ENCODE measurements at places on chromosomes 7 and 10.

DNA sequence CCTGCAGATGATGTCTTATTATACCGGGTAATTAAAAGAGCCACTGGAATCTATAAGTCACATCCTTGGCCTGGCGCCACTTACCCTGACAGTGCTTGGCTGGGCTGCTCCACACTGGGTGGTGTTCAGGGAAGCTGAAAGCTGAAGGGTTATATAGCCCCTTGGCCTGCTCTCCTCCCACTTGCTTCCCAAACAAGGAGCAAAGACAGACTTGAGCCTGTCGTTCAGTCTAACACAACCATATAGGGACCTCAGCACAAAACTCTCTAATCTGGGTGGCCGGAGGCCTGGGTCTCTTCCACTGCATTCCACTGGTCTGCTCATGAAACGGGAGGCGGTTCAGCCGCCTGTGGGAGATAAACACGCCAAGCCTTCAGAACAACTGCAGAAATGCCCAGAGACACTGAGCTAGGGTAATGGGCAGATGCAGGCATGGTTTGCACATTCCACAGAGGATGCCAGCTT, at the start of gene ACTA2:
TSS of gene ACTA2 (minus strand) at position 127 of the 465 bp plus-strand sequence. CDS start 3,843 bp downstream, outside the sequence.
- no peak for DNase-seq

DNA sequence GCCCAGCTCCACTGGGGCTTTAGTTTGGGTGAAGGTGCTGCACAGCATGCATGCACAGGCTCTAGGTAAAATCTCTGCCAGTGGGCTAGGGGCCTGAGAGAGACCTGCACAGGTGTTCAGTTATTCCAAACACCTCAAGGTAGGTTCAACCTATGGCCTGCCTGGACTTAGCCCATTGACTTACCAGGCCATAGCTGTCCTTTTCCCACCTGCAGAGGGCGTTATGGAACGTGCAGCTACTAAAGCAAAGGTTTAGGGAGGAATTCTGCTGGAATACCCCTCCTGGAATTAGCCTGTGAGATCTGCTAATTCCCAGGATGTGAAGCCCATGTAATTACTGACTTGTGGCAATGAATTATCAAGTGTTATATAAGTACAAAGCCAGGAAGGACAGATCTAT, 3.6 kb downstream of the VWC2 start:
- no peak for DNase-seq

DNA sequence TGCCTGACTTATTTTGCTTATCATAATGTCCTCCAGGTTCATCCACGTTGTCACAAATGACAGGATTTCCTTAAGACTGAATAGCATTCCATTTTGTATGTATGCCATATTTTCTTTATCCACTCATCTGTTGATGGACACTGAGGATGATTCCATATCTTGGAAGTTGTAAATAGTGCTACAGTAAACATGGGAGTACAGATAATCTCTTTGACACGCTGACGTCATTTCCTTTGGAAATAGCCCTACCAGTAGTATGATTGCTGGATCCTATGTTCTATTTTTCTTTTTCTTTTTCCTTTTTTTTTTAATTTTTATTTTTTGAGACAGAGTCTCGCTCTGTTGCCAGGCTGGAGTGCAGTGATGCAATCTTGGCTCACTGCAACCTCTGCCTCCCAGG, 167.6 kb downstream of the CTTNBP2 start:
- no peak for DNase-seq

GRCh38 chr10:17423632-17424186, 30.7 kb downstream of the ST8SIA6 start:
- no peak for DNase-seq

DNA sequence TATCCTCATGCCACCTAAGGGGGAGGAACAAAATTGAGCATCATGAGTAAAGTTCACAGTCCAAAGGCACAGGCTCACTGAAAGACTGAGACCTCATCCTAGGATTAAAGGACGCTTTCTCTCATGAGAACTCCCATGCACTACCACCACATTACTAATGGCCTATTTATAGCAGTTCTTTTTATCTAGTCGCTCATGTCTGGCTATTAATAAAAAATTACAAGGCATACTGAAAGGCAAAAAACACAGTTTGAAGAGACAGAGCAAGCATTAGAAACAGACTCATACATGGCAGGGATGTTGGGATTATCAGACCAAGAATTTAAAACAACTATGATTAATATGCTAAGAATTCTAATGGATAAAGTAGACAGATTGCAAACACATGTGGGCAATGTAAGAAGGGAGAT, 46.0 kb upstream of the CDK13 start:
- no peak for DNase-seq

Measured in activated T-cell treated with anti-CD3 and anti-CD28 coated beads, Interleukin-2, amount 50 U/mL, for 4 hours (primary cell).